ENCODE measurements at places on chromosomes 1 and 21.

- DNase-seq = no peak
Observed at GRCh38 chr1:2072109-2072806, 22.0 kb downstream of the PRKCZ start.

GRCh38 chr1:53038566-53038965 lies 23.4 kb upstream of the PODN start:
- no peak for DNase-seq

DNA sequence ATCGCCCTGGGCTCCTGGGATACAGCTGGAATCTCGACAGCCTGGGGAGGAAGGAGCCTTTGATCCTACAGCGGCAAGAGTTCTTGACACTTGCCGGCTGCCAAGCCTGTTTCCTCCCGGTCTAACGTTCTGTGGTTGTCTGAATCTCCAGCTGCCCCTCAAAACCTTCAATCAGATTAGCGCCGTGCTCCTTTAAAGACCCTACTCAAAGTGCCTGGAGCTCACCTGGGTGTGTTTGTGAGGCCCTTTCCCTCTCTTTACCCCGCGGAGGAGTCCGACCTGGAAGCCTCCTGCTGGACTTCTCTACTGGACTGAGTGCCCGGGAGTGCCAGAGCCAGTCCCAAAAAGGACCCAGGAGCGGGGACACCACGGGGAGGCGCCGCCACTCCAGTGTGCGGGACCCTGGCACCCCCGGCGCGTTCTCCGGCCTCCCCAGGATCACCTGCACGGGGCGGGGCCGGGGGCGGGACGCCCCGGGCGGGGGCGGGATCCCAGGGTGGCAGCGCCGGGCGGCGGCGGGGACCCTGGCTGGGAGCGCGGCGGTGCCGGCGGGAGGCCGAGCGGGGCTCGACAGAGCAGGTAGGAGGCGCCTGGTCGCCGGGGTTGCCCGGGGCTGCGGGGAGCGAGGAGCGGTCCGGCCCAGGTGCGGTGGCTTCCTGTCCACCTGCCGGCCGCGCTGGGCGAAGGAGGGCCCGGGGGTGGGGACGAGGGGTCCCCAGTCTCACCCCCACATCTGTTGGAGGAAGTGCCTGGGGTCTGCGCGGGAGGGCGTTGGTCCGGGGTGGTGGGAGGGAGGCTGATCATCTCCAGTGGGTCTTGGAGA lies at the start of gene NCMAP:
Gene NCMAP, plus strand, starts transcription at position 497 of the 823 bp plus-strand sequence. CDS start 39,344 bp downstream, outside the sequence.
- DNase-seq = no peak

DNA sequence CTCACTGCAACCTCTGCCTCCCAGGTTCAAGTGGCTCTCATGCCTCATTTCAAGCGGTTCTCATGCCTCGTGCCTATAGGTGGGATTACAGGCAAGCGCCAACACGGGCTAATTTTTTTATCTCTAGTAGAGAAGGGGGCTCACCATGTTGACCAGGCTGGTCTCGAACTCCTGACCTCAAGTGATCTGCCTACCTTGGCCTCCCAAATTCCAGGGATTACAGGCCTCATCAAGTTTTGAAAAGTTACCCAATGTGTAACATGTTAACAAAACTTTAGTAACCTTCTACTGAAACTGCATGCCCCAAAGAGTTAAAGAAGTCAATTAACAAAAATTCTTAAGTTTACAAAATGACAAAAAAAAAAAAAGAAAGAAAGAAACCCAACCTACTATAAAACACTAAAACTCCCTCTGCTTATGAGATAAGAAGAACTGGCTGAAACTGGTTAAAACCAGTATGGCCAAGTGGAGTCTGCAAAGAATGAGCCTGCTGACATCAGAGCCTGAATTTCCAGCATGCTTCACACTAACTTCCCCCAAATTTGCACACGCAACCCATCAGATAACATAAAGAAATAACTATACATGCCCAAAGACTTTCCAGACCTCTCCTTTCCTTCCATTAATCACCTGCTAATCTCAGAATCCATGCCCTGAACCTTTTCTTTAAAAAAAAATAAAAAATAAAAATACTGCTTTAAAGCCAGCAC lies 25.5 kb upstream of the PSMG1 start:
- peak; percentile 5 for DNase-seq

DNA sequence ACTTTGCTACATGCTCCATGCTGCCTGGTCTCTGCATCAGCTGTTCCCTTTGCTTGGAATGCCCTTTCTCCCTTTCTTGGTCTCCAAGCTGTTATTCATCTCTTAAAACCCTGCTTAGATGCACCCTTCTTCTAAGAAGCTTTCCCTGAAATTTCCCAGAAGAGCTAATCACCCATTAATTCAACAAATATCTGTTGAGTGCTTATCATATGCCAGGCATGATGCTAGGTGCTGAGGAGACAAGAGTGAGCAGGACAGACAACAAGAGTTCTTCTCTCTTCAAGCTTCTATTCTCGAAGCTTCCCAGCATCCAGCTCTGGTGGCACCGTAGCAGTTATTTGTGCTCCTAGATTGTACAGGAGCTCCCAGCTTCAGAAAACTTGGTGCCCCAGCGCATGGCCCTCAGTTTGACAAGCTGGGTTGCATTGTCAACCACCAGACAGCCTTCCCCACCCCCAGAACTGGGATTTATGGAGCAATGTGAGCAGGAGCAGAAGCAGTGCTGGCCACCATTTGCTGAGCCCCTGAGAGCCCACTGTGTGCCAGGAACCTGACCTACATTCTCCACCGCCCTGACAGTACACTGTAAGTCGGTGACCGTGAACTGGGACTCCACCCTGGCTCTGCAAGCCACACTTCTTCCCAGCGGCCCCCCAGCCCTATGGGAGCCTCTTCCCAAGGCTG lies 68.0 kb upstream of the ACOT11 start:
- DNase-seq = no peak

DNA sequence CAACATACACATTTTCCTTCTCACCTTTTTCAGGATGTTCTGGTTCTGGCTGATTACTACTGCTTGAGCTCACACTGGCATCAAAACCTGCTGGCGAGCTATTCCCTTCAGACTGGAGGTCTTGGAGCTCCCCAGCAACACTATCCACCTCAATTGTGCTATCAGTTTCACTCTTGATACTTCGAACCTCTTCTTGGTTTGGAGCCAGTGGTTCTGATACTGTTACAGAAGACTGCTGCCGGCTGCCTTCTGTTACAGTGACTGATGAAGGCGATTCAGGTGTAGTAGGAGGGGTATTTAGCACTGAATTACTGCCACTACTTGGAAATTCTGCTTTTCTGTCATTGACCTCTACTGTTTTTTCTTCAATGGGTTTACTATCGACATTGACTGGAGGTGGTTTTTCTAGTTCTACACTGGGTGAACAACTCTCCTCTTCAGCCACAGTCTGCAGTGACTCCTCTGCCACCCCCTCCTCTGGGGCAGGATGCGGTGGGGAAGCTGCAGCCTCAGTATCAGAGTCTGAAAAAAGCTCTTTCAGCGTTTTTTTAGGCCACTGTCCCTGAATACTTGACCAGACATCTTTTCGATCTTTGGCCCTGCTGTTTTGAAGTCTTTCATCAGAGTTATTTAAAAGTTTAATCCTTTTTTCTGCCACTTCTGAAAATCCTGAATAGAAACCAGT lies 20.7 kb upstream of the RBM34 start:
- no peak for DNase-seq

DNA sequence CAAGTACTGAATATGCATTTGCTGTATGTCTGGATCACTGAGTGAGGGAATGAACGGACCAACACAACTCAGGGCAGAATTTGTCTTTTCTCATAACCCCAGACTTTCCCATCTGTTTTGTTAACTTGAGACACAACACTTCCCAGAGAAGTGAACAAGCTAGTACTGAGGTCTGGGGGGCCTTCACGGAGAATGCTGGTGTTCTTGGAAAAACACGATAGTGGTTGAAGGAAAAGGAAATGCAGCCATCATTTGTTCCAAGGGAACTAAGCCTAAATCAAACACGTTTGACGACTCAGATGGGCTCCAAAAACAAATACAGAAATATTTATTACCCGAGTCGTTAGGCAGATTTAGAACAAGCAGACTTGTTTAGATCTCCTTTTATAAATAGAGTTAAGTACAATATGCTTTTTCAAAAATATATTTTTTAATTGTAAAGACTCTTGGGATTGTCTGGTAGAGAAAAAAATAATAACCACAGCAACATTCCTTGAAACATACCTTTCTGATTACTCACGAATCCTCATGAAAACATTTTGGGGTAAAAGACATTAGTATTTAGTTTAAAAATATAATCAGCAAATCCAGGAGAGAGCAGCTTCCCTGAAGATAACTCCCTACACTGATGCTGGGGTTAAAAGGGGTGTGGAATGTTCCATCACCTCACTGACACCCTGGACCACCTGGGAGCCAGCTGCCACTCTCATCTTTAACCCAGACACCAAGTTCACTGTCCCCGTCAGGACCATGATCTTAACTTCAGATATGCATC lies 427.7 kb upstream of the RUNX1 start:
- no peak for DNase-seq

- no peak for DNase-seq
Observed at GRCh38 chr1:226891346-226891745, 20.9 kb downstream of the PSEN2 start.

DNA sequence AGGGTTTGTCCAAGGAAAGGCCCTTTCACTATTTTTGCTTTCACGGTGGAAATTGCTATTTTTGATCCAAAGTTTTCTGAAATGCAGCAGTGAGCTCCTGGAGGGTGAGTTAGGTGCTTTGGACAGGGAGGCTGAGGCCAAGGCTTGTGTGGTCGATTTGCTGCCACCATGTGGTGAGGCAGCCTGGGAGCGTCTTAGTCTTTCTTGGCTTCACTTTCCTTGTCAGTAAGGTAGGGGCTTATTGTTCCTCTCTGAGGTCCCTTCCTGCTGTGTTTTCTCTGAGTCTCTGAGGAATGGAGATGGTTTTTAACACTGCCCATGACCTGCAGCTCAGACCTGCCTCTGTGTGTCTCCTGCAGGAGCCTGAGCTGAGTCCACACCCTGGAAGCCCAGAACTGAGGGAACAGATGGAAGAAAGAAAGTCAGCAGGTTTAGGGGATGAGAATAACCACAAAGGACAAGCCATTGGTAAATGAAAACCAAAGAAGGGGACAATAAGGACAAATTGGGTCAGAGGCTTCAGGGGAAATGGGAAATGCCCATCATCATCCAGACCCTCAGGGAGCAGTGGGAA lies 20.1 kb upstream of the S100A10 start:
- DNase-seq = no peak

- DNase-seq = no peak
Observed at GRCh38 chr1:156476501-156477298, 23.9 kb downstream of the MEF2D start.

- no peak for DNase-seq
Observed at GRCh38 chr21:33029385-33029921, 3.7 kb downstream of the OLIG2 start.

- no peak for DNase-seq
Observed at GRCh38 chr1:220962031-220962751, 82.9 kb downstream of the HLX start.

DNA sequence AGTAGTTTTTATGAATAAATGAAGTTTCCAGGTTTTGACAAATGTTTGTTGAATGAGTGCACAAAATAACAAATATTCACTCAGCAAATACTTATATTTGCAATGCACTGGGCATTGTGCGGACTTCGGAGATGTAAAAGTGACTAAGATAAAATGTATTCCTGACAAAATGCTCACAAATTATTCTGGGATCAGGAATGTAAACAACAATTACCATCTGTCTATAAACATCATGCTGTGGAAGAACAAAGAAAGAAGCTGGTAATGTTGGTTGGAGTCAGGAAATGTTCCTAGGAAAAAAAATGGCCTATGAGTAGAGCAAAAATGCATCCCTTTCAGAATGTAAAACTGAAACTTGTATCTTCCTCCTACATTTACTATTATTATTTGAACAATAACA lies 68.5 kb downstream of the CRB1 start:
- DNase-seq = no peak

DNA sequence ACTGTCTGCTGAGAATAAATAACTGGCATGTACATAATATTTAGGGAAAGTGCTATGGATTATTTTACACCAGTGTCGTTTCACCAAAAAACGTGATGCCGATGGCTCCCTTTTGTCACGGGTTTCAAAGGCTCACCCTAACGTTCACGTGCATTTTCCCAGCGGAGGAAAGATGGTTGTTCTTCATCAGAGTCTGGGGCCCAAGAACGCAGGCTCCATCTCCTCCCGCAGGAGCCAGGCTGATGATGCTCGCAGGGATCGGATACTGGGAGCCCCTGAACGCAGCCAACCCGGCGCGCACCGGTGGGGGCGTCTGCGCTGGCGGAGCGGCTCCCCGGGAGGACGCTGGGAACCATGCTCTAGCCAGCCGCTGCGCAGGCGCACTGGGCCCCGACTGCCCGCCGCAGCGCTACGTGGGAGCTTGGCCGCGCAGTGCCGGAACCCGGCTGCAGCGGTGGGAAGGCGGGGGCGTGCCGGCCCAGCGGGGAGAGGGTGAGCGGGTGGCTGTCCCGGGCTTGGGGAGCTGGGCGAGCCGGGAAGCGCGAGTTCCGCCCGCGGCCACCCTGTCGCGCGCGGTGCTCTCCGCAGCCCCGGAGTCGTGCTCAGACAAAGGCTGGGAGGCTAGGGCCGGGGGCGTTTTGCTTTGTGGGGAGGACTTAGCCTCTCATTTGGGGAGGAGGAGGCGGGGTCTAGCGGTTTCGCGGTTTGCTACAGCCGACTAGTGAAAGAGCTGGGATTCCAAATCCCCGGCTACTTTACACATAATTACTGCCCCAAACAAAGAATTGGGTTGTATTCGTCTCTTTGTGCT lies at the start of gene ZFP69B:
Gene ZFP69B, plus strand, starts transcription at position 793 of the 811 bp plus-strand sequence. CDS start 486 bp downstream, outside the sequence.
- peak; percentile 60 for DNase-seq

- no peak for DNase-seq
Observed at GRCh38 chr1:4170548-4171340, 270.7 kb upstream of the C1orf174 start.

- no peak for DNase-seq
Observed at GRCh38 chr1:22936681-22937080, 36.0 kb downstream of the LACTBL1 start.

DNA sequence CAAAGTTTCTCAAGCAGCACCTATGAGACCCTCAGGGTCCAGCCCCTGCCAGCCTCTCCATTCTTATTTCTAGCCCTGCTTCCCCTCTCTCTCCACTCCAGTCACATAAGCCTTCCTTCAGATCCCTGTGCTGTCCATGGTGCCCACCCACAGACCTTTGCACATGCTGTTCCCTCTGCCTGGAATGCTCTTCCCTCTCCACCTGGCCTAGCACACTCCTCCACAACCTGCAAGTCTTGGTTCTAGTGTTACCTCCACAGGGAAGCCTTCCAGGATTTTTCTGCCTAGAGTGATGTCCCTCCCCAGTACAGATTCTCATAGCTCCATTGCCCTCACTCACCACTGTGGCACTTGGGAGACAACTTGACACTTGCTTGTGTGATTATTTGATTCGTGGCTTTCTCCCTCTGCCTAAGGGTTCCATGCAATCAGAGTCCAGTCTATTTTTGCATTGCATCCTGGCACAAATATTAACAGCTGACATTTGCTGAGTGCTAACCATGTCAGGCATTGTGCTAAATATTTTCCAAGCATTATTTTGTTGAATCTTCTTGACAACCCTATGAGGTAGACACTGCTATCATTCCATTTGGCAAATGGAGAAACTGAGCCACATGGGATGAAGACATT lies 127.3 kb downstream of the SYF2 start:
- no peak for DNase-seq

- no peak for DNase-seq
Observed at GRCh38 chr21:34132926-34133325, 59.5 kb downstream of the MRPS6 start.

GRCh38 chr1:232709386-232709785 lies 79.5 kb upstream of the SIPA1L2 start:
- no peak for DNase-seq

Data from iPS DF 19.7 (cell line).